Glomerular endothelial cell (primary cell): ENCODE measurements at places on chromosomes 3 and 15. TPM values are rescaled to one million over a fixed set of nuclear protein-coding genes. Genes with fewer than 3 reads are reported as not detected.

Gene C3orf22
- not detected in 2 replicates for total RNA-seq

Gene CSTA
- not detected in 2 replicates for total RNA-seq

Gene INKA1
- total RNA-seq: 29.6 and 29.8 TPM in 2 replicates

Gene CPLX3
- not detected in 2 replicates for total RNA-seq

Gene ISLR2
- 0.12 TPM in 1 of 2 replicates, not detected in the other for total RNA-seq

Gene MUC13
- total RNA-seq: not detected in 2 replicates

Gene A4GNT
- not detected in 2 replicates for total RNA-seq

Gene IP6K1
- total RNA-seq: 50.5 and 59.3 TPM in 2 replicates

Gene SCG5
- 3.7 and 4.4 TPM in 2 replicates for total RNA-seq

Gene GNL3
- total RNA-seq: 59.8 and 70.0 TPM in 2 replicates

Gene CDCP1
- 19.4 and 31.7 TPM in 2 replicates for total RNA-seq

Gene NOX5
- 0.18 TPM in 1 of 2 replicates, not detected in the other for total RNA-seq

Gene NANOGP8
- not detected in 2 replicates for total RNA-seq

Gene AADACL2
- not detected in 2 replicates for total RNA-seq

Gene SPESP1
- total RNA-seq: 0.92 and 1.5 TPM in 2 replicates

Gene GPR27
- 0.19 TPM in 1 of 2 replicates, not detected in the other for total RNA-seq

Gene CCDC13
- total RNA-seq: 0.47 and 1.5 TPM in 2 replicates

Gene ADAMTS17
- total RNA-seq: not detected in 2 replicates
